CD8-positive, alpha-beta memory T cell (primary cell): ENCODE measurements at places on chromosomes 6 and 20. TPM values are rescaled to one million over a fixed set of nuclear protein-coding genes. Genes with fewer than 3 reads are reported as not detected.

GRCh38 chr20:60877071-60877857 is 374.8 kb upstream of the CDH4 start:
- no peak overlapping the region for H3K27ac ChIP-seq
- no peaks in the 10 kb centered on the region for H3K36me3 ChIP-seq
- no peak for DNase-seq
- H3K4me3 ChIP-seq: no peak overlapping the region
- no peaks in the 10 kb centered on the region for H3K27me3 ChIP-seq
- no peaks in the 10 kb centered on the region for H3K4me1 ChIP-seq

GRCh38 chr6:32369660-32370059 is 2.0 kb downstream of the TSBP1 start:
- peaks cover 5% of the 10 kb centered on the region for H3K27me3 ChIP-seq
- DNase-seq: no peak
- H3K36me3 ChIP-seq: no peaks in the 10 kb centered on the region
- no peak overlapping the region for H3K27ac ChIP-seq

ZC3H12D gene
- total RNA-seq: 84.5 TPM

SAMD5 gene
- total RNA-seq: 0.02 TPM
